ENCODE measurements at places on chromosomes 3 and 15.

DNA sequence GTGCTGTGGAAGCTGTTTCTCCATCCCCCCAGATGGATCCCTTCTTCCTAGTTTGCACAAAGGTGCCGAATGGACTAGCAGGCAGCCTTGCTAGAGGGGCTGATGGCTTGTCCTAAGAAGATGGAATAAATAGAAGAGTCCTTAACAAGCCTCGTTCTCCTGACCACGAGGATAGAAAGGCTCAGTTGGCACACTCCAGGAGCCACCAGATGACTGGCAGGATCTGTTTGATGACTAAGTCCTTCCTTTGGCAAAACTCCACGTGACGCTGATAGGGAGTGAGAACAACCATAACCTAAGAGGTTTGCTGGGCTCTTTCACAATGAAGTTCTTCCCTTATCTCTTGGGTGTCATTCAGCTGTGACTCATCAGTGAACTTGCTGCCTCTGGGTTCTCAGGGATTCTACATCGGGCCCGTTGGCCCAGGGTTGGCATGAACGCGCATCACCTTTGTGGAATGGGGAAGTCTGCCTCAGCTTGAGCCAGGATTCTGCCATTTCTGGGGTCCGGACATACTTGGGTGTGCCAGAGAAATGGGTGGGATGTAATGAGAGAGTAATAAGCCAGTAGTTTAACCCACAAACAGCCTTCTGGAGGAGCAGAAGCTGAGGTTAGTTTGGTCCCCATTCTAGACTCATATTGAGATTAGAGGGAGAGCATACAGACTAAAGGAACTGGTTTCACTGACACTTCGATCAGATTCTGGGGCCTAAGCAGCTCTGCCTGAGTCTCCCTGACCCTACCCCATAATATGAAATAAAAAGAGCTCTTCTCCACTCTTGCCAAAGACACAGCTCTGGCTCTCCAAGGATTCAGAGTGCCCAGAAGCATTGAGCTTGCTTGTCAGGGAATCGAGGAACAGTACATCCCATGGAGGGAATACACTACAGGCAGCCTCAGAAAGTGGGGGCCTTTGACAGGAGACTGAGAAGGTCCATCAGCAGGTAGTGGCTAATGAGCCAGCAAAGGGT is 2.0 kb upstream of the MELTF start:
- DNase-seq = no peak

GRCh38 chr3:73719861-73720260 is 95.1 kb upstream of the PDZRN3 start:
- DNase-seq = no peak

DNA sequence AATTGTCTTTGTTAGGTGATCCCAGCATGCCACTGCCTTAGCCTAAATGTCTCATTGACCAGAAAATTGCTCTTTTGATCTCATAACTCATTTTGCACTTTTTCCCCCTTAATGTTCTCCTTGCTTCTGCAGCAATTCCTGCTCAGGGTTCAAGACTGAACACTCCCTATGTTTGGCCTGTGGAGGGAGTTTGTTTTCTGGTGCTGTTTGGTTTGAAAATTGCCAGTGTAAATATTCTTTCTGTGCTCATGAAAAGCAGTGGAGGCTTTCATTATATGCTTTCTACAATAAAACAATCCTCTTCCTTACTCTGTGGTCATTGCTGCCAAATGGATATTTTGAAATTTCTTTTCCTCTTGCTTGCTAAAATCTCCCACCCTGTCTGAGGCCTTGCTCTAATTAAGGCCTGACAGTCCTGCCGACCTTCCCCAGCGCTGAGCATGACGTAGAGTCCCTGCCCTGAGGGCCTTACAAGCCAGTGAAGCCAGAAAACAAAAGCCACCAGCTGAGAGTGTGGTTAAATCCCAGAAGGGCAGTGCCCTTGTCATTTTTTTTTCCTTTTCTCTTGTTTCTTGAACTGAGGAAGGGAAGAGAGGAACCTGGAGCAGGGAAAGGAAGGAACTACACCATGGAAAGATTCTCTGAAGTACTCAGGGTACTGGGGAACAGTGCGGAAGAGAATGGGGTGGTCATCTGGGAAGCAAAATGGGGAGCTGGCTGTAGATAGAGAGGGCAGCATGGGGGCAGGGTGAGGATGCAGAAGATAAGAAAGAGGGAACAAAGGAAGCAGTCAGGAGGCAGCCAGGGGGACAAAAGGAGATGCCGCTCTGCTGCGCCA is 24.8 kb downstream of the ZBTB38 start:
- DNase-seq = no peak

DNA sequence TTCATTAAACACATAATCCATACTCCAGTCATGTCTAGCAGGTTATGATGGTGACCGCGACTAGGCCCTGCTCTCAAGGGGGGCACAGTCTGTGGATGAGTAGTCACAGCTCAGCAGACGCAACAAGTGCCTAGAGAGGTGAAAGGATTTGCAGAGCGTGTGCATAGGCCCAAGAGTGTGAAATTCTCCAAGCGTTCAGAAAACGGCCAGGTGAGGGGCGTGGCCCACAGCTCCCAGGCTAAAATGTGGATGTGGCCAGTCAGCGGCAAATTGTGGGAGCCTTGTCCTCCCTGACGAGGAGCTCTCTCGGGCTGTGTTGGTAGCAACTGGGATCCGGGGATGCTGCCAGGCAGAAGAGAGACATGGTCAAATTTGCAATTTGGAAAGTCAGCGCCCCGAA is 46.4 kb upstream of the TSEN2 start:
- no peak for DNase-seq

GRCh38 chr3:157113832-157114505 is 46.0 kb downstream of the CCNL1 start:
- DNase-seq = no peak

DNA sequence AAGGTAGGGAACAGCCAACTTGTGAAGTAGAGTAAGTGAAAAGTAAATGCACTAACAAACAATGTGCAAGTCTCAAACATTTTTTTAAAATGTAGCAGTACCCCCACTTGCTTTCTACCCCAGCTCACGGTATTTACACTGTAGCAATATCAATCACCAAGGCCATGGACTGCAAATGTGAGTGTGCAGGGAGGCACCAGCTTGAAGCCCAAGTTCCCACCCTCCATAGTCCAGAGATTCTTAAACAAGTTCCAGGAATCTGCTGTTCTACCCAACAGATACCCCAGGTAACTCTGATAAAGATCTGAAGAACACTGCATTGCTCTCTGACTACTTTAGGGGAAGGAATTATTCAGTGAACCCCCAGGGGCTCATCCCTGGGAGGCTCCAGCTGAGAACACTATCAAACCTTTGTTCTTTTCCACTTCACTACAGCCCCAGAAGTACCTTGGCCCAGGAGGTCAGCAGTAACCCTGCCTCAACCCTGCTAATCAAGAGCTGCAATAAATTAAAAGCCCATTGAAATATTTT is 86.1 kb downstream of the FOXP1 start:
- DNase-seq = no peak

- DNase-seq = no peak
These were observed 45.5 kb downstream of the CHCHD6 start for GRCh38 chr3:126749547-126749875.

DNA sequence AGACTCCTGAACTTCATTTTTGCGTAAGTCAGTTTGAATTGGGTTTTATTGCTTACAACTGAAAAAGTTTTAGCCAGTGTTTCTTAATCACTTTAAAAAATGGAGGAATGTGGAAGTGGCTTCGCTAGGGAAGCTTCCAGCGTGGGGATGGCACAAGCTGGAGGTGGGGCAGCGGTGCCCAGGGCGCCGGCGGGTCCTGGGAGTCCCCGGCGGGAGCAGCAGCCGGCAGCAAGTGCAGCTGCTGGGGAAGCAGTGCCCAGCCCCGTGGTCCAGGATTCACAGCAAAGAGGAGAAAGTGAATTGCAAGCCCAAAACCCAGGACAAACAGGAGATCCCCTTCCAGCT is 301.8 kb upstream of the PROK2 start:
- DNase-seq = no peak

DNA sequence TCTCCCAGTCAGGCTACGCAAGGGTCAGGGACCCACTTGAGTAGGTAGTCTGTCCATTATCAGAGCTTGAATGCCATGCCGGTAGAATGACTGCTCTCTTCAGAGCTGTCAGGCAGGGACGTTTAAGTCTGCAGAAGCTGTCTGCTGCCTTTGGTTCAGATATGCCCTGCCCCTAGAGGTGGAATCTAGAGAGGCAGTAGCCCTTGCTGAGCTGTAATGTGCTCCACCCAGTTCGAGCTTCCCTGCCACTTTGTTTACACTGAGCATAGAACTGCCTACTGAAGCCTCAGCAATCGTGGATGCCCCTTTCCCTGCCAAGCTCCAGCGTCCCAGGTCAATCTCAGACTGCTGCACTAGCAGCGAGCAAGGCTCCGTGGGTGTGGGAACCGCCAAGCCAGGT is 57.5 kb upstream of the SETMAR start:
- DNase-seq = no peak

DNA sequence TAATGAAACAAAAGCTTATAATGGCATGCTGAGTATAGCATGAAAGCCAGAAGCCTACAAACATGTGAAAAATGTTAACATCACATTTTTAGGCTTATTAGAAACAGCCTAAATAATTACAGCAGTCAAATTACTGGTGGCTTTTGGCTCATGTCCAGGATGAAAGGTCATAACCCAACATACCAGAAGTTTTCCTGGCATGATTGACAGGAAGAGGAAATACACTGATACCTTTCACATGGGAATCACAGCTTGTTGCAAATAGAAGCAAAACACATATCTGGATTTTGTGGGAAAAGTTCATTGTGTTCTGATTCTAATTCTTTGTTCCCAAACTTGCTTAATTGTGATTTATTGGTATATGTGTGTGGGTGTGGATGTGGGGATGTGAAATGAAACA is 393.5 kb upstream of the ARRDC4 start:
- DNase-seq = no peak

- no peak for DNase-seq
These were observed at the start of gene MCTP2 for GRCh38 chr15:94230883-94231722. MCTP2 (plus strand) TSS chr15:94231561; CDS start chr15:94298266, 66,705 bp downstream.

DNA sequence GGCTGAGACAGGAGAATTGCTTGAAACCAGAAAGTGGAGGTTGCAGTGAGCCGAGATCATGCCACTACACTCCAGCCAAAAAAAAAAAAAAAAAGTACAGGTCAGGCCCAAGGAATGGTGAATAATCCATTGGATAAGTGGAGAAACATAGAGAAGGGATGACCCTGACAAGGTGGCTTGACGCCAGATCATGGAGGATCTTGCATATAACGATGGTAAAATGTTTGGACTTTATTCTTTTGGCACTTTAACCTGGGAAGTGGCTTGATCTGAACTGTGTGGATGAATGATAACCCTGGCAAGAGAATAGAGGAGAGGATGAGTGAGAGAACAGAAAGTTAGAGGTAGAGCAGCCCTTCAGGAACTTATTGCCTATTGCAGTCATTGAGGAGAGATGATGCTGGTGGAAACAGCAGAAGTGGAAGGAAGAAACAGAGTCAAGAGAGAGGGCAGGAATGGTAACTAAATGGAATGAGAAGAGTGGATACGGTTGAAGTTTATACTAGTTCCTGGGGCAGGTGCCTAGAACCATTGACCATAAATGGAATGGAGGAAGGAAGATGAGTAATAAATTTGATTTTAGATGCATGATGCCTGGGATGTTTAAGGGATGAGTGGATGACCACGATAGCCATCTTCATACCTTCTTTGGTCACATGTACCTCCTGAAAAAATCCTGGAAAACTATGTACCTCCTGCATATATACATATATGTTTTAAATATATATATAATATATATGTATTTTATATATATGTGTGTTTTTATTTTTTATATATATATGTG is 57.8 kb downstream of the BLM start:
- DNase-seq = no peak

DNA sequence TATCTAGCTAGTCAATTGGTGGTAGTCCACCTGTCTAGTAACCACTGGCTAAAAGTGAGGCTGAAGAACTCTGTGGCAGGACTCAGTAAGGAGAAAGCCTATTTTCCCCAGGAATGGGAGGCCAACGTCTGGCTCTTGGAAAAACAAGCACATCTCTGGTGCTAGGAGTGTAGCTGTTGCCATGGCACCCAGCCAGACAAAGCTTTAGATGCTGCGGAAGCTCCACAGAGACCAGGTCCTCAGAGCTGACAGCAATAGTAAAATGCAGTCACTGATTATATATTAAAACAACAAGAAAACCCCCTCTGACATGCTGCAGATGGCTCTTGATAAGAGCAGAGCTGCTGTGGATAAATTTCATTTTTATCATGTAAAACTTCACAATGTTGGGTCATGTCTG is 124.9 kb upstream of the STRIT1 start:
- DNase-seq = no peak
